Activated CD4-positive, alpha-beta memory T cell treated with anti-CD3 and anti-CD28 coated beads for 36 hours (primary cell): ENCODE measurements at places on chromosomes 5 and 9. TPM values are rescaled to one million over a fixed set of nuclear protein-coding genes. Genes with fewer than 3 reads are reported as not detected.

DNA sequence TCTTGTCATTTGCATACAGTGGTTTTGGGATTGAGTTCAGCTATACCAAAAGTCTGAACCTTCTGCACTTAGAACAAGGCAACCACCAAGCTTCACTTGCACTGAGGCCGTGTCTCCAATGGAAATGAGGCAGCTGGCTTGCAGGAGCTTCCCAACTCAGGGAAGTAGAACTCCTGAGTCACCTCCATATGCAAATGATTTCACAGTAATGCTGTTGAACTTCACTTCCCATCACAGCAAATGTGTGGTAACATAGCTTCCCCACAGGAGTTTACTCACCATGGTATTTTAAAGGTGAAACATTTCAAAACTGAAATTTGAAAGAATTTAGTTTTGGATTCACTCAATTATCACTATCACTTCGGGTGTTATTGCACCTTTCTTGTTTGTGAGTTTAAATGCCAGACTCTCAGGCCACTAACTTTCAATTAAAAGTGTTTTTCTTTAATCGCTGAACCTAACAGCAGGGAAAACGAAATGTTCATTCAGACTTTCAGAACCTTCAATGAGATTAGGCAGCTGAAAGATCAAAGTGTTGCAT is 9.0 kb downstream of the CD274 start:
- H3K36me3 ChIP-seq, result peaks cover 77% of the 10 kb centered on the region
- peak overlapping the region; percentile 68 for H3K4me3 ChIP-seq
- H3K27ac ChIP-seq, result peak overlapping the region; percentile 87
- no peaks in the 10 kb centered on the region for H3K27me3 ChIP-seq

- no peaks in the 10 kb centered on the region for H3K4me1 ChIP-seq
- DNase-seq, result no peak
- no peak overlapping the region for H3K27ac ChIP-seq
- no peaks in the 10 kb centered on the region for H3K27me3 ChIP-seq
Observed at GRCh38 chr9:134835448-134835847, 45.2 kb upstream of the FCN2 start.

DNA sequence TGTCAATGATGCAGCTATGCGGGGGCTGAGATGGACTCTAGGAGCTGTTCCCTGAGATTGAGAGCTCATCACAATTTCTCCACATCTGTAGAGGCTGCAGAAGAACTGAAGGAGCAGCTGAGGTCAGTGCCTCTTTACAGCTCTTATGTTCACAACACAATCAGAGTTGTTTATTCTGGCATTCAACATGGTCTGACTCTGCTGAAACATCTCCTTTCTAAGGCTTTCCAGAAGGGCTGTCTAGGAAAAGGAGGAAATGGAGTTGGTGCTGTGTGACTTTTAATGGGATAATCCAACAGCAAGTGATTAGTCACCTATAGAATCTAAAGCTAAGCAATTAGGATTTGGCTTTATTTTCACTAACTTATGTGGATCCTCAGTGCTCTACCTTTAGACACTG is 6.0 kb downstream of the POU5F2 start:
- no peak overlapping the region for H3K27ac ChIP-seq
- no peaks in the 10 kb centered on the region for H3K4me1 ChIP-seq
- H3K27me3 ChIP-seq, result no peaks in the 10 kb centered on the region
- DNase-seq, result no peak

- DNase-seq, result no peak
- no peaks in the 10 kb centered on the region for H3K4me1 ChIP-seq
- no peak overlapping the region for H3K27ac ChIP-seq
- H3K36me3 ChIP-seq, result no peaks in the 10 kb centered on the region
Observed at GRCh38 chr9:618478-618877, 223.0 kb upstream of the DMRT1 start.

DNA sequence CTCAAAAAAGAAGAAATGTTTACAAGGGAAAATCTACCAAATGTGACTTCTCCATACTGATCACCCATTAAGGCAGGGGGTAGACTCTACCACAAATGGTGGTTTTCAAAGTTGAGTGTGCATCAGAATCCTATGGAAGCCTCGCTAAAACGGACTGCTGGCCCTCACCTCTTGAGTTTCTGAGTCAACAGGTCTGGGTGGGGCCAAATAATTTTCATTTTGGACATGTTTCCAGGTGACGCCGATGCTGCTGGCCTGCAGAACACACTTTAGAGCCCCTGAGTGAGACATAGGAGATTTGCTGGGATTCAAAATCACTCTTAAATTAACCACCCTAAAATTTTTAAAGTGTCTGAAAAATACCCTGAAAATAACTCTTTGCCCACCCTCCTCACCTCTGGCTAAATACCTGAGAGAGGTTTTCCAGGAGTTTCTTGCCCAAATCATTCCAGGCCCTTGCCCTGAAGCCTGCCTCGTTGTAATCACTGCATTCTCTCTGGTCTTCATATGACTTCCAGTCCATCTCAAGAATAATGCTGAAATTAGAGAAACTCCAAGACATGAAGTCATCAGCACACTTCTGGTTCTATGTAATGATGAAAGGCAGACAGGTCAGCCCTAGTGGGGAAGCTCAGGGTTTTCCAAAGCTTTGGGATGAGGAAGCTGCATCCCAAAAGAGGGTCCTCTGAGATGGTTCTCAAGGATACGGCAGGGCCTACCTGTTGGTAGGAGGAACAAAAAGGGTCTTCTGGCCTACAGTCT is 18.2 kb downstream of the C9orf152 start:
- H3K36me3 ChIP-seq, result no peaks in the 10 kb centered on the region
- no peak for DNase-seq
- H3K4me1 ChIP-seq, result no peaks in the 10 kb centered on the region
- H3K4me3 ChIP-seq, result no peak overlapping the region
- H3K27ac ChIP-seq, result no peak overlapping the region

GRCh38 chr9:107784235-107784958 is 294.8 kb upstream of the KLF4 start:
- H3K36me3 ChIP-seq, result no peaks in the 10 kb centered on the region
- no peaks in the 10 kb centered on the region for H3K4me1 ChIP-seq
- no peak overlapping the region for H3K27ac ChIP-seq
- H3K27me3 ChIP-seq, result no peaks in the 10 kb centered on the region
- H3K4me3 ChIP-seq, result no peak overlapping the region

DNA sequence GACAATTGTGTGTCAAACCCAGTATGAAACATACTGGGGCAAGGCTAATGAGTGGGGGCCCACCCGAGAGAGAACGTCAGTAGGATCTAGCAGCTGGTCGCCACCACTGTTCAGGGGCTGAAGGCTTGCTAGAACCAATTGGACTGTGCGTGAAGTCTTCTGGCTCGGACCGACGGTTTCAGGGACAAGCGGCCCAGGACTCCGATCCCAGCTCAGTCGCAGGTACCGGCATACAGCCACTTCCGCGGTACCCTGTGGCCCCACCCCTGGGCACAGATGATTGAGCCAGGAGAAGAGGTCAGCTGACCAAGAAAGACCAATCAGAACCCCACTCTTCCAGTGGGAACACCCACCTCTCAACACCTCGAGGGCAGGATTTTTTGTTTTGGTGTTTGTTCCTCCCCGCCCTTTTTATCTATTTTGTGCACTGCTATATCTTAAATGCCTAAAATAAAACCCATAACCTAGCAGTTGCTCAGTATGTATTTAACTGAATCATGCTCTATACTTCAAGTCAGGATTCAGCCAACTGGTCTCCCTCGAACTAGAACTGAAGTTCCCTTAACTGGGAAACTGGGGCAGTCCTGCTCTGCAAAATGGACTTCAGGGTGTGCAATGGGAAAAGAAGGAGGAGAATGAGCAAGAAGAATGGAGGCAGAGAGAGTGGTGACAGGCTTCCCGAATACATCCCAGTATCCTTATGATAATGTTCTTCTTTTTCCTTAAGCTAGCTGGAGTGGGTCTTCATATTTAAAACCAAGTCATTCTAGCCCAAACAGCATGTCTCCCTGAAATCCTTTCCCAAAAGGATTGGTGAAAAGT is 21.1 kb upstream of the CPEB4 start:
- no peak for DNase-seq
- no peak overlapping the region for H3K4me3 ChIP-seq
- no peaks in the 10 kb centered on the region for H3K27me3 ChIP-seq
- no peaks in the 10 kb centered on the region for H3K36me3 ChIP-seq

DNA sequence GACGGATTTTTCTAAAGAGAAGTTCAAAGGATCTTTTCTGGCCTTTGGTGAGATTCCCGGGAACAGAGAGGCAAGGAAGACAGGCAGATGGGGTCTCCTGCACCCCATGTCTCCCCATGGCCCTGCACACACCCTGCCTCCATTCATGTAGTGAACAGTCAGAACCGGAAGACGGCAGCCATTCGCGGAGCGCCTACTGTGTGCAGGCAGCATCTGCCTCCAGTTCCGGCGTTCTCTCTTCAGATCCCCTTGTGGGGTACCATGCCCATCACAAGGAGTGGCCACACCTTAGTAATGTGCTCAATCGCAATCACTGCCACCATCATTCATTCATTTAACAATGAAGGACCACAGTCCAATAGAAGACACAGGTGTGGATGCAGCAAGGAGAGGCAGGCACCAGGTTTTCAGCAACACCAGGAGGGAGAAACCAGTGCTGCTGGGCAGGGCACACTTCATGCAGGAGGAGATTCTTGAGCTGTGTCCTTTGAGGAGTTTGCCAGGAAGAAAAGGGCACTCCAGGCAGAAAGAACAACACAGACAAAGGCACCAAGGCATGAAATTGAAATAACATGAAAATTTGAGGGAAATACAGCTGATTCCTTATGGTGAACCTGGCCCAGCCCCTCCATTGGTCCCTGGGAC is 171.5 kb upstream of the PHYKPL start:
- no peak overlapping the region for H3K4me3 ChIP-seq
- no peaks in the 10 kb centered on the region for H3K36me3 ChIP-seq
- H3K4me1 ChIP-seq, result no peaks in the 10 kb centered on the region
- no peak overlapping the region for H3K27ac ChIP-seq
- peaks cover 13% of the 10 kb centered on the region for H3K27me3 ChIP-seq

- DNase-seq, result no peak
- no peak overlapping the region for H3K4me3 ChIP-seq
- peaks cover 8% of the 10 kb centered on the region for H3K27me3 ChIP-seq
- no peaks in the 10 kb centered on the region for H3K4me1 ChIP-seq
- H3K36me3 ChIP-seq, result peaks cover 11% of the 10 kb centered on the region
Observed at GRCh38 chr5:86626149-86626548, 8.4 kb downstream of the COX7C start.

GRCh38 chr9:131695836-131696460 is 43.9 kb downstream of the RAPGEF1 start:
- H3K36me3 ChIP-seq, result peaks cover 2% of the 10 kb centered on the region
- H3K27me3 ChIP-seq, result no peaks in the 10 kb centered on the region
- H3K27ac ChIP-seq, result no peak overlapping the region

- H3K4me1 ChIP-seq, result no peaks in the 10 kb centered on the region
- H3K36me3 ChIP-seq, result no peaks in the 10 kb centered on the region
Observed at GRCh38 chr9:107952773-107953172, 463.2 kb upstream of the KLF4 start.

DNA sequence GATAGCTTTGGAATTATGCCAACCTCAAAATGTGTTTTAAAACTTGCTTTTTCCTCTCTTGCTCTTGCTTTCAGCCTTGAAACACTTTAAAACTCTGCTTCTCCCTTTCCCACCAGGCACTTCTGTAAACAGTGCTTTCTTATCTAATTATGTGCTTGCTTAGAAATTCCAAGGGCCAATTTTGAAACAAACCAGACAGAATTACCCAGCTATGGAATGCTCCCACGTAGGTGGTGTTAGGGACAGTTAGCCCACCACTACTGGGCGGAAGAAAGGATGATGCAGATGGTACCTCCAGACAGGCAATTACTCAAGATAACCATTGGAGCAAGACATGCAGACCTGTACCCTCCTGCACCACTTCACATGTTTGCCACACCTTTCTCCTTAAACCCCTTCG is 523.0 kb upstream of the PTPRD start:
- H3K27ac ChIP-seq, result no peak overlapping the region
- H3K27me3 ChIP-seq, result no peaks in the 10 kb centered on the region
- no peak overlapping the region for H3K4me3 ChIP-seq
- no peaks in the 10 kb centered on the region for H3K36me3 ChIP-seq
- DNase-seq, result no peak
- no peaks in the 10 kb centered on the region for H3K4me1 ChIP-seq

DNA sequence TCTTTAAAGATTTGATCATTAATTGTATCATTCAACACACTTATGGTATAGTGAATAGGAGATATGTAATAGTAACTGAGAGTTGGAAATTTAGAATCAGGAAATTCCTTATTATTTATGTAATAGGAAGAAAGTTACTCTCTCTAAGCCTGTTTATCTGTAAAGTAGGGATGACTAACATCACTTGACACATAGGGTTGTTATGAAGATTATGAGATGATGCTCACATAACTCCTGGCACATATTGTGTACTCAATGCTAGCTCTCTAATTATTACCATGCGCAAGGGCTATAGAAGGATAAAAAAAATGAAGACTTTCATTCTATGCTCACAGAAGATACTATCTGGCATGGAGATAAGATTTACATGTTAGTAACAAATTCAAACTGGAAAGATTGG is 149.9 kb downstream of the ISOC1 start:
- H3K36me3 ChIP-seq, result no peaks in the 10 kb centered on the region
- H3K4me1 ChIP-seq, result no peaks in the 10 kb centered on the region
- no peak for DNase-seq

GRCh38 chr5:135137146-135137915 is 103.3 kb upstream of the PITX1 start:
- H3K27me3 ChIP-seq, result no peaks in the 10 kb centered on the region
- no peak overlapping the region for H3K4me3 ChIP-seq
- H3K4me1 ChIP-seq, result no peaks in the 10 kb centered on the region

GRCh38 chr9:2337627-2338026 is 284.0 kb upstream of the VLDLR start:
- H3K27me3 ChIP-seq, result no peaks in the 10 kb centered on the region
- no peak overlapping the region for H3K27ac ChIP-seq
- H3K4me3 ChIP-seq, result no peak overlapping the region
- H3K4me1 ChIP-seq, result no peaks in the 10 kb centered on the region

DNA sequence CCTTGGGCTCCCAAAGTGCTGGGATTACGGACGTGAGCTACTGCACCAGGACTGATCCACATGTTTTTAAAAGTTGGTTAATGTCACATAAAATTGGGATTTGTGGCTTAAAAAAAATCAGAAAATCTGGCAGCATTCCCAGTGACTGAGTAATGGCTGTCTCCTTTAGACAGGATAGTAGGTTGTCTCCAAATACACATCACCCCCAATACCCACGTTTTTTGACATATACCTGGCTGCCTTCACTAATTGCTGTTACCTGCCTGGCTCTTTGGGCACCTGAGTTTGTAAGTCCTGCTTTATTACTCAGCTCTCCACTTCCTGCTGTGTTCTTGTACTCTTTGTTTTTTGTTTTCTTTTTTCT is 84.8 kb downstream of the KDM4C start:
- no peaks in the 10 kb centered on the region for H3K27me3 ChIP-seq
- H3K4me3 ChIP-seq, result no peak overlapping the region
- no peak overlapping the region for H3K27ac ChIP-seq
- DNase-seq, result no peak

Gene IFNA21
- not detected for total RNA-seq

Gene GABRA1
- total RNA-seq, result not detected

Gene SV2C
- 0.02 TPM for total RNA-seq

Gene PHF24
- total RNA-seq, result 0.12 TPM

Gene PLAC8L1
- total RNA-seq, result 0.36 TPM

Gene GPR150
- total RNA-seq, result 0.82 TPM

Gene CDH9
- not detected for total RNA-seq
